ENCODE measurements at places on chromosomes 3 and 15.

DNA sequence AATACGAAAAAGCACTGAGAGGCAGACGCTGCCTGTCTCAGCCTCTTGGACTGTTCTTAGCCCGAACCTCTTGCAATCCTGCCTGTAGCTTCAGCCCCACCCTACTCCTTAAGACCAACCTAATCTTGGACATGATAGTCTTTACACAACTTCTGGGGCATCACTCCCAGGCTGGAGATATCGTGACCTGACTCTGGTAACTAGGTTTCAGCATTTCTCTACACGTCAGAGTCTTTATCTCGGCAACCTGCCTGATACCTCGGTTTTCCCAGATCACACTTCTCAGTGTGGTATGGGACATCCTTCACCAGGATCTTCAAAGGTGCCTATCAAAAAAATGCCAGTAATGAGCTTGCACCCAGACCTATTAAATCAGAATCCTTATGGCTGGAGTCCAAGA lies 590.2 kb upstream of the KCNMB2 start:
- DNase-seq: no peak

DNA sequence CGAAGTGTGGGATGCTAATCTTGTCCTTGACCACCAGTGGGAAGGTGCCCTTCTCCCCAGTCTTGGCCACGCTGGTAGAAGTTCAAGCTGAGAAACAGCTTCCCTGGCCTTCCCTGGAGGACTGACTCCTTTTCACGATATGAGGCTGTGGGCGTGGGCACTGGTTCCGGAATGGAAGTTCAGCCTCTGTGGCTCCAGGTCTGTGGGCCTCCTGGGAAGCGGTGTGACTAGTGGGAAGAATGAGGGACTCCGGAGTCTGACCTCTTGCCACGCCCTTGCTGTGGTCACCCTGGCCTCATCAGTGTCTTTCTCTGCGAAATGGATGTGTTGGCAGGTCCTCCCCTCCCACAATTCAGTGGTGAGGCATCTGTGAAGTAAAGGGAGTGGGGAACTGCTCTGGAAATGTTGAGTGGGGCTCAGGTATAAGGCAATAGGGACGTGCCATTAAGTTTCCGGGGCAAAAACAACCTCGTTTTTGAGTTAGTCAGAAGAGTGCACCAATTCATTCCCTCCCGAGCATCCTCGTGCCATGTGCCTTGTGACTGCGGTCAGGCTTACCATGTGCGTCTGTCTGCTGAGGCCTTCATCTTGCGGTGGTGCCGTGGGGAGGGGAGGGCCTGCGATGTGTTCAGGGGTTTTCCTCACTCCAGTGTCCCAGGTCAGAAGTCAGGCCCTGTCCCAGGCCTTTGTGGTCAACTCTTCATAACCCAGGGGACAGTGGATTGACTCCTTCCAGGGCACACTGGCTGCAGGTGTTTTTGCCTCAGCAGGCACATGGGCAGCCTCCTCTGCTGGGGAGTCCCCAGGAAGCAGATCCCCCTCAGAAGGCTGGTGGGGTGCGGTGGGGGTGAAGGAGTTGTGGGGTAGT lies 11.8 kb upstream of the SEC13 start:
- no peak for DNase-seq

DNA sequence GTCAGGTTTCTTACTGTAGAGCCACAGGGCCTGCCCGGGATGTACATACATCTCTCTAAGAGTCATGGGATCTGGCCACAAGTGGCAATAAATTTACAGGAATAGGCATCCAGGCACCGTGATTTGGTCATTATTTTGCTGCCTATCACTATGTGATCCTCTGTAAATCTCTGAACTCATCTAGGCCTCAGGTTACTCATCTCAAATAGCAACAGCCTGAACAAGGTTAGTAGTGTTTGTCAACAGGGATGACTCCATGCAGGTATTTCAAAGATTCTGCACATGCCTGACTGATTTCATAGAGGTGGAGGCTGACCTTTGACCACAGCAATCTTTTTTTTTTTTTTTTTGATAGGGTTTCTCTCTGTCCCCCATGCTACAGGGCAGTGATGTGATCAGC lies 88.8 kb upstream of the TBL1XR1 start:
- no peak for DNase-seq

DNA sequence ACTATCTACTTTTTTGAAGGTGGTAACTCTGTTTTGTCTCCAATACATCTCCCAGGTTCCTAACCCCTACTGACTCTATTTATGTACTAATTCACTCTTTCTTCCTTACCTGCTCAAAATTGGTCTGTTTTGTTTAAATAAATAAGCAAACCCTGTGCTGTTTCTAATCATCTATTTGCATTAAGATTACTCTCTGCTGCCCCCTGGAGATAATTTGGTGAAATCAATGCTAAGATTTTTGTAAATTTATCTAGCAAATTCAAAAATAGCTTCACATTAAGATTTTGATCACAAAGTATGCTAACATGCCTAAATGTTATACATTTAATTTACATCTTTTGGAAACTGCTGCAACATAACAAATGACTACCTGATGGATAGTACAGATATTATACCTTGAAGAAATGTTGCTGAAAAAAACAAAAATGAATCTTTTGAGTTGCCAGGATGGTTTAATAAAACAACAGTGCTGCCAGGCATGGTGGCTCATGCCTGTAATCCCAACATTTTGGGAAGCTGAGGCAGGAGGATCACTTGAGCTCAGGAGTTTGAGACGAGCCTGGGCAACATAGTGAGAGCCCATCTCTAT lies 4.4 kb upstream of the CD200R1 start:
- DNase-seq: no peak

DNA sequence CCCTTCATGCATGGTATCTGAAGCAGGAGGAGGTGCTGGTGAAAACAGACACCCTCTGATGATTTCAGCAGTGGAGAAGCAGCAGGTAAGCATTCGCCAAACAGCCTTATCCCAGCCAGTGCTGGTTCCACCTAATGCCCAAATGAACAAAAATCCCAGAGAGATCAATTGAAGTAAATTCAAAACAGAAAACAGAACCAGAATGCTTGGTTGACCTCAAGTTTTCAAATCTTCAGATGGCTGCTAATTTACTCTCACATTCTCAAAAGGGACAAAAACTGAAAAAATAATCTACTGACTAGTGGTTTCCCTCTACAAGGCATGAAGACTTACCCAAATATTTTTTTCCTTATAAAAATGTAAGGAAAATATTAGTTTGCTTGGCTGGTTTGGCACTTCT lies 87.0 kb upstream of the MYO5C start:
- DNase-seq: no peak

Data from upper lobe of right lung (tissue), 1 donor.